ENCODE measurements at places on chromosomes 13 and 19.

GRCh38 chr13:40152145-40152544 lies 496.7 kb downstream of the COG6 start:
- DNase-seq = no peak

- no peak for DNase-seq
Observed at GRCh38 chr19:49551531-49551930, 23.7 kb downstream of the RCN3 start.

- DNase-seq = no peak
Observed at GRCh38 chr19:28522545-28522922, 690.4 kb downstream of the UQCRFS1 start.

DNA sequence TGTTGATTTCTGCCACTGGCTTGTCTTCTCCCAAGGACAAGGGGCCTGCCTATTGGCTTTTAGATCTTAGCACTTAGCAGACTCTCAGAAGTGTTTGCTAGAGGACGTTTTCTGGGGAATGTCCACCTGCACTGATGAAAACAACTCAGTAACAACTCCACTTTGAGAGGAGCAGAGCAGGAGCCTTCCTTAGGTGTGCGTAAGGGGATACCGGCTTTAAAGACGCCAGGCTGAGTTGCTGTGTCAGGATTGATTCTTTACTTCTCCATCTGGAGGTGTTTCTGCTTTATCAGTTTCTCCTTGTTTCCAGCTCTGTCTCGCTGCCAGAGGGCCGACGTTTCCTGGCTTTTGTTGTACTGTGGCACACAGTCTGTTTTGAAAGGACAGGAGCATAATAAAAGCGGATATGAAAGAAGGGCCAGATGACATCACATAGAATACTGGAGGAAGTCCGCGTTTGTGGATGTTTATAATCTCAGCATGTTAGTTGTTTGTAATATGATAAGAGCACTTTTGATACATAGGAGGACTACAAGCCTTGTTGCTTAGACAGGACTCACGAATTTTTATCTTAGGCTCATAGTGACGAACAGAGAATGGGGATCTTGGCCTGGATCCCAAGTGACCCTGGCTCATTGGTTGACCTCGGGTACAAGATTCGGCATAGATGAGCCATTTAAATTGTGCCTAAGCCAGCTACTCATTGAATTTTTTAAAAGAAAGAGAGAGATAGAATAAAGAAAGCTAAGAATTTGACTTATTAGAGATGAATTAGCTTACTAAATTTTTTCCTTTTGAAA lies 34.6 kb downstream of the COL4A2 start:
- no peak for DNase-seq

- no peak for DNase-seq
Observed at GRCh38 chr13:44068737-44069136, 189.0 kb downstream of the LACC1 start.

GRCh38 chr19:46373491-46374359 lies 26.8 kb downstream of the PPP5C start:
- DNase-seq = peak; percentile 37

- no peak for DNase-seq
Observed at GRCh38 chr13:110607675-110608224, 7.6 kb upstream of the NAXD start.

Measured in progenitor cell of endocrine pancreas (in vitro differentiated cells).